ENCODE measurements at places on chromosomes 3 and 15. TPM values are rescaled to one million over a fixed set of nuclear protein-coding genes. Genes with fewer than 3 reads are reported as not detected.

Gene SLC28A2
- not detected for total RNA-seq

Gene CCDC33
- 0.60 TPM for total RNA-seq

Gene ERC2
- total RNA-seq = 0.47 TPM

Gene SH3GL3
- not detected for total RNA-seq

Gene TMEM40
- total RNA-seq = not detected

Gene ROPN1
- not detected for total RNA-seq

Gene ZNF501
- 5.5 TPM for total RNA-seq

Gene GOLGA6B
- total RNA-seq = not detected

Gene ZBTB38
- 95.8 TPM for total RNA-seq

Gene PGBD4
- total RNA-seq = 1.5 TPM

Gene AAGAB
- 42.6 TPM for total RNA-seq

Gene FBN1
- 1,470 TPM for total RNA-seq

Gene PAQR5
- 0.15 TPM for total RNA-seq

Gene SI
- total RNA-seq = not detected

Gene VEPH1
- total RNA-seq = 31.8 TPM

Gene SAXO2
- total RNA-seq = 0.98 TPM

Gene ATP13A5
- not detected for total RNA-seq

Gene PLA2G4B
- 1.6 TPM for total RNA-seq

Gene PARP15
- not detected for total RNA-seq

Gene ALPK3
- total RNA-seq = 0.12 TPM

Gene ATP2B2
- not detected for total RNA-seq

Gene MORF4L1
- 194 TPM for total RNA-seq

Data from smooth muscle cell of the coronary artery (primary cell).